ENCODE measurements at places on chromosomes 5 and 9.

GRCh38 chr9:112719696-112720095 lies 1.8 kb upstream of the INIP start:
- DNase-seq = no peak

- DNase-seq = no peak
Observed at GRCh38 chr5:87886164-87886563, 382.5 kb downstream of the TMEM161B start.

GRCh38 chr5:126384985-126385384 lies 38.2 kb upstream of the GRAMD2B start:
- no peak for DNase-seq

DNA sequence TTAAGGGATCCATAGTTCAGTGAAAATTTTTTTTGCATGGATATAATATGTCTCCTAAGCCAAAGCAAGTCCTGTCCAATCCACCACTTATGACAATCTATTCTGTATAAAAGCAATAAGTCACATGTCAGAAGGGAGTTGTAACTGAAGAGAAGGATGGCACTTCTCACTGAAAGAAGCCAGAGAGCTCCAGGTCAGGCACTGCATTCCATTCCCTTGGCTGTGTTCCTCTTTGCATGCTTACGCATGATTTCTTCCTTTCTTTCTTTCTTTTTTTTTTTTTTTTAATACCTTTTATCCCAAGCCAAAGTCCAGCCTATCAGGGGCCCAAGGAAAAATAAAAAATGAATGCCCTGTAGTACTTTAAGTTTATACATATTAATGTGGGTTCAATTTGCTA lies 39.8 kb downstream of the MAMDC2 start:
- DNase-seq = no peak

DNA sequence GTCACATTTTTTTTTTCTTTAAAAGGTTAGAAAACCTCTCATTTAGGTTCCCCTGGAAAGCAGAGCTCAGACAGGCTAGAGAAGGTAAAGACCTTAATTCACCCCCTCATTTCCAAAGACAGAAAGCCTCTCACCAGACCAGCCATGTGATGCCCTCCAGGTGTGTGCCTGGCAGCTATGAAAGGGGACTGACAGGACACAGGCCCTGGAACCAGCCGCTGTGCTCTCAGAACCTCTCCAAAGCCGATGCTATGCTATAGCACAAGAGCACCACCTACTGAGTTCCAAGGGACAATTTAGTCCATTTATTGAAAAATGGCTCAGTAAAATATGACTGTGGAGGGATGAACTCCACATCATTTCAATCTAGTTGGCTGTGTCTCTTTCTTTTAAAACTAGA lies 48.8 kb downstream of the FANCC start:
- DNase-seq = peak; percentile 72

GRCh38 chr9:132551556-132551955 lies 30.9 kb upstream of the BARHL1 start:
- no peak for DNase-seq

GRCh38 chr5:10595293-10595671 lies 31.4 kb downstream of the ANKRD33B start:
- no peak for DNase-seq

DNA sequence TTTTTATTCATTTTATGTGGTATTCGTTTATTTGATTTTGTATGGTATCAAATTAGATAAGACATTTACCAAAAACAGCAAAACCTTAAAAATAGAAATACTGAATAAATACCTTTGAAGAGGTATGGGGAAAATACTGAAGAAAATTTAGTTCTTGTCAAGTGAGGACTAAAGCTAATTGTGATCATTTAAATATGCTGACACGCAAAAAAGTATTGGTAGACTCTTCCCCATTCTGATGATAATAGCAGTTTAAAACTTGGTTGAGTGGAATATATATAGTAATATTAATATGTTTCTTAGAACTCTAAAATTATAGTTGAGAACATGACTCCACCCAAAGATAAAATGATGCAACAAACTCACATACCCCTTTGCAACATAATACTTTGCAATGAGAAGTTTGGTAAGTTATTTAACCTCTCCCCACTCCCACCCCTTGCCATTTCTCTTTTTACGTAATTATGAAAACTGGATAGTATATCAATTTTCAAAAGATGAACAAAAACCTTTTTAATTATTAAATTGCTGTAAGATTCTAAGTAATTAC lies 30.1 kb upstream of the SNX24 start:
- DNase-seq = no peak

DNA sequence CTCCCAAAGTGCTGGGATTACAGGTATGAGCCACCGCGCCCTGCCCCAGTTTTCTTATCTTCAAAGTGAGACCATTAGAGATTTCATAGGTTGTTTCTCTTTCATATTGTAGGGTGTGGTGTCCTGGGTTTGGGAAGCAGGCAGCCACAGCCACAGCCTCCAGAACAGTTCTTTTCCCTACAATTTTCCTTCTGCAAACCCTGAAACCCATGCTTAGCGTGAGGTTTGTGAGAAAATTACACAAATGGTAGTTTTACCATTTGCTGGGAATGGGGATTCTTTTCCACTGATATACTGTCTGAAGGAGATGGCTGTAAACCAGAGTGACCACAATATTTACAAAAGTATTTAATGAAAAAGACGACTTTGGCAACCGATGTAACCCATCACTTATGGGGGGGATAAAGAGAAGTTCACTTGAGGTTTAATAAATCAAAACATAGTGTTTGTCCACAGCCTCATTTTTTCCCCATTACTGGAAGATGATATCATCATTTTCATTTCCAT lies 26.7 kb upstream of the ECM2 start:
- no peak for DNase-seq

GRCh38 chr5:157167214-157167621 lies 1.2 kb upstream of the GARIN3 start:
- DNase-seq = no peak
